ENCODE measurements at places on chromosomes 2 and 18.

GRCh38 chr2:179682756-179683155 is 178.7 kb downstream of the ZNF385B start:
- no peak for ATAC-seq

GRCh38 chr2:105868060-105868459 is 123.3 kb downstream of the NCK2 start:
- no peak for ATAC-seq

DNA sequence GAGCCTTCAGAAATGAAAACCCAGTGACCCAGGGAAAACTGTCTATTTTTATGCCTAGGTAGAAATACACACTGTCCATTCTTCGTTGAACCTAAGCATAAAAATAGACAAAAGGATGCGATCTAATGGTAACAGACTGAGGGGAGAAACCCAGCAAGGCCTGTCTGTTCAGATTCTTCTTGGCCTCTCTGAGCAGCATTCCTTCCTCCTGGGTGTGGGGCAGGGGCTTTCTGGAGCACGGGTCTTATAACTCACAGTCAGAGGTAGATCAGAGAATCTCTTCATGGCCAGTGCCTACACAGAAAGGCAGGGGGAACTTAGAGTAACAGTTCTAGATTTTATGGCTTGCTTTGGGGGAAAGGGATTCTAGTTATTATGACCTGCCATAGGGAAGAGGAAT is 56.0 kb downstream of the PKDCC start:
- ATAC-seq = no peak

DNA sequence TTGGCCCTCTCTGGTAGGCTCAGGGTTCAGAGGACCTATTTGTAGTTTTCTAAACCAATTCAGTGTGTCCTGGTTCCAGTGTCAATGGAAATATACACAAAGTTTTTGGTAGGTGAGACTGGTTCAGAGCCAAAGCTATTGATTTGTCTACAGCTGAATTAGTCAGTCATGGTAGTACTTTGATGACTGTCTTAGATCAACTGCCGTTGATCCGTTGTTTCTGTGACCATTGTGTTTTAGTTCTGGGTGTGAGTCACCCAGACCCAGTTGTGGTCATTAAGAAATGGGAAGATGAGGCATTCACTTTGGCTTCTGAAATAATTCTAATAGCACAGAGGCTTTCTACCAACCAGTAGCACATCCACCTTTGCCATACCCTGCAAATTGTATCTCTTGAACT is 16.0 kb upstream of the RPE start:
- no peak for ATAC-seq

- ATAC-seq = no peak
These were observed 71.4 kb upstream of the ITGB6 start for GRCh38 chr2:160271171-160272086.

DNA sequence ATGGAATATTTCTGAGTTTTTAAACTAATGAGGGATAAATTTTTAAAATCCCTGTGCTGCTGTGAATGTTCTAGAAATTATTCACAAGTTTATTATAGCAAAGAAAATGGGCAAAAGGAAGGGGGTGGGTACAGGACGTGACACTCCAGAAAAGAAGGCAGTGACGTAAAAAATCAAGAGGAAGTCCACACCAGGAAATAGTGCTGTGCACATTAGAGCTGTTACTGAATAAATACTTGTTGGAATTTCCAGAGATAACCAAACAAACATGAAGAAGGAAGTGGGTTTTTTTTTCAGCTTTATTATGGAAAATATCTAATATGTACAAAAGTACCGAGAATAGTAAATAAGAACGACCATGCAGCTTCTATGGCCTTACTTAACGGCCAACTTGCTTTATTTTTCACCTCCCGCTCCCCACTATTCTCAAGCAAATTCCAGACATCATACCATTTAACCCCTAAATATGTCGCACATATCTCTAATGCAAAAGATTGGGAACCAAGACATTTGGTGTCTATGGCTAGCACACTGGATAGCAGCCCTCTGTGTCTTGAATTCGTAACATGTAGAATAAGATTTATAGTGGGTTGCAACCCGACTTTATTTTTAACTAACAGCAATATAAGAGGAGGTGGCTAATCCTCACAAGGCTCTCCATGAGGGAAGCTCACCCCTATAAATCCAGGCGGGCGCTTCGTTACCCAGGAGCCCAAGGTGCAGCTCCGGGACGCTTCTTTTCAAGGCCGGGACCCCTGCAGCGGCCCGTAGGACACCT is 580 bp upstream of the NDUFV2 start:
- ATAC-seq = peak; percentile 52

Data from SK-N-SH treated with all-trans-retinoic acid at 6 μM for 48 hours (cell line).